ENCODE measurements at places on chromosomes 4 and X. TPM values are rescaled to one million over a fixed set of nuclear protein-coding genes. Genes with fewer than 3 reads are reported as not detected.

GRCh38 chr4:68366600-68366999 is 16.7 kb upstream of the YTHDC1 start:
- H3K36me3 ChIP-seq, result no peaks in the 10 kb centered on the region
- H3K27ac ChIP-seq, result no peak overlapping the region
- H3K4me1 ChIP-seq, result peaks cover 15% of the 10 kb centered on the region
- no peak for DNase-seq
- peaks cover 70% of the 10 kb centered on the region for H3K27me3 ChIP-seq
- no peak overlapping the region for H3K4me3 ChIP-seq

DNA sequence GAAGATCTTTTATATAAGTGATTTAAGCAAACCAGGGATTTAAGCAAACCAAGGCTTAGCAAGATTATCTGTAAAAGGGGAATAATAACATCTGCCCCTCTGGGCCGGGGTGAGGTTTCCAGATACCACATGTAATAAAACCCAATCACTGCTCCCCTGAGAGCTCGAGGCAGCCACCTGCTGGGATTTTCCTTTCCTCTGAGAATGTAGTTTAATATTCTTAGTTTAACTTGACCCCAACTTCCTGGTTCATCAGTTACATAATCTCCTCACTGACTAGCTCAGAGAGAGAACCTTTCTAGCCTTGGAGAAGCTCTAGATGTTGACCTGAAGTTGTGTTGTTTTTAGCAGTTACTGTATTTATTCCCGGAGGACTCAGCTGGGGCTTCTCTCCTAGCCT is 322.4 kb downstream of the ARHGAP10 start:
- H3K4me3 ChIP-seq, result no peak overlapping the region
- H3K27me3 ChIP-seq, result no peaks in the 10 kb centered on the region
- peaks cover 19% of the 10 kb centered on the region for H3K4me1 ChIP-seq
- H3K27ac ChIP-seq, result no peak overlapping the region

DNA sequence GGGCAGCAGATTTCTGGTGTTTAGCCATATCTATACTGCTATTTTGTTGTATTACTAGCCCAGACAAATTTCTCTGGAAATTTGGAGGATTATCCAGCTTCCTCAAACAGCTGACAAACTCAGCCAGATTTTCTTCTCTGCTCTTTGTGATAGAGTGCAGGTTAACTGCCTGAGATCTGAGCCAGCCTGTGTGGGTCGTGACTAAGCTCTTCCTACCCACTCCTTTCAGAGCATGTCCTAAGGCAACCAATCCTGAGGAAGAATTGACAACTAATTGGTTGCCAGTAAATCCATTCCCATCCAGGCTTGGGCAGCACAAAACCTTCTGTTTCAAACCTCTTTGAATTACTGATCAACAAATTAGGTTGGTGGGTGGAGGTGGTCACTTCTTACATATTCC is 2.5 kb upstream of the GABRA2 start:
- no peaks in the 10 kb centered on the region for H3K36me3 ChIP-seq
- H3K27ac ChIP-seq, result no peak overlapping the region
- H3K27me3 ChIP-seq, result peaks cover 48% of the 10 kb centered on the region
- H3K4me1 ChIP-seq, result peaks cover 11% of the 10 kb centered on the region
- no peak overlapping the region for H3K4me3 ChIP-seq

HSFX1 gene
- total RNA-seq, result not detected

- no peak overlapping the region for H3K4me3 ChIP-seq
- no peaks in the 10 kb centered on the region for H3K4me1 ChIP-seq
- DNase-seq, result no peak
- no peaks in the 10 kb centered on the region for H3K36me3 ChIP-seq
Observed at GRCh38 chr4:148216321-148216720, 225.9 kb downstream of the NR3C2 start.

DNA sequence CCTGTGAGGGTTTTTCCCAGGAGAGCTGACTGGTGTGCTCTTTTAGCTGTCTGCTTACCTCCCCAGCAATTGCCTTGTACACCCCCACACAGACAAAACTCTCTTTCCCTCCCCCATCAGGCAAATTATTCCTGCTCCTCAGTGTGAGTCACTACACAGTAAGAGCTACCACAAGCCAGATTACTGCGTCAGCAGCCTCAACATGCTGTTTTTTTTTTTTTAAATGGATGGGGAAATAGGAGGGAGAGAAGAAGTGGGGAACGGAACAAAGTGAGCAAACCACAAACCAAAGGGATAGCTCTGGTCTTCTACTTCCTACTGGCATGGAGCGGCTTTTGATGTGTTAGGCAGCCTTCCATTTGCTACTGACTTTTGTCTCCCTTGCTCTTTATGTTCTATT is 107.5 kb upstream of the ACSL4 start:
- H3K4me1 ChIP-seq, result peaks cover 4% of the 10 kb centered on the region
- DNase-seq, result no peak
- H3K4me3 ChIP-seq, result no peak overlapping the region
- no peaks in the 10 kb centered on the region for H3K36me3 ChIP-seq
- no peak overlapping the region for H3K27ac ChIP-seq
- H3K27me3 ChIP-seq, result no peaks in the 10 kb centered on the region

DNA sequence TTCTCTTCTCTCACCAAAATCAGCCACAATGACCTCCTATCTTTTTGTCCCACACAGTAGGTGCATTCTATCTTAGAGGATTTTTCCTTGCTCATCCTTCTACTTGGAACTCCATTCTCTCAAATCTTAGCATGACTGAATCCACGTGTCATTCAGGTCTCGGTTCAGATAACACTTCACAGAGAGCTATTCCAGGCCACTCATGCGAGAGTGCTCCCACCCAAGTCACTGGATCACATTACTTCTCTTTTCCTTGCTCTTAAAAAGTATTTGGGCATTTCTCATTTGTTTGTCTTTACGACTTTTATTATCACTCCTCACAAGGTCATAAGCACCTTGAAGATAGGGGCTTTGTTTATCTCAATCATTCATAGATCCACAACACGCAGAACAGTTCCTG is 647.5 kb upstream of the TENM3 start:
- H3K36me3 ChIP-seq, result no peaks in the 10 kb centered on the region
- DNase-seq, result no peak
- H3K4me3 ChIP-seq, result no peak overlapping the region
- H3K27ac ChIP-seq, result no peak overlapping the region

DNA sequence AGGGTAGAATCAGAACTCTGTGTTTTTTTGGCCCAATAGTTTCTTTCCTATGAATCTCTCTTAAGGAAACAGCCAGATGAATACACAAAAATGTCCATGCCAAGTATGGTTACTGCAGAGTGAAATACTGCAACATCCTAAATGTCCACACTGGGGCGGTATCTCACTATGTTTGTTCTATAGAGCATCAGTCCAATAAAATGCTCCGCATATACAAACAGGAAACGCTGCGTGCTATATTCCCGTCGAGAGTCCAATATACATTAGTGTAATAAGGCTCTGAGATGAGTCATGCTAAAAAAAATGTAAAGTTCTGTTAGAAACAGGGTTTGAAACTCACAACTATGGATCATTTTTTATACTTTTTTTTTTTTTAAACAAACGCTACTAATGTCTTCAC is 72.9 kb upstream of the ENOX2 start:
- no peak overlapping the region for H3K27ac ChIP-seq
- H3K36me3 ChIP-seq, result no peaks in the 10 kb centered on the region
- peak; percentile 58 for DNase-seq
- no peak overlapping the region for H3K4me3 ChIP-seq
- no peaks in the 10 kb centered on the region for H3K4me1 ChIP-seq

- peaks cover 12% of the 10 kb centered on the region for H3K4me1 ChIP-seq
- no peak overlapping the region for H3K4me3 ChIP-seq
- DNase-seq, result no peak
- H3K27me3 ChIP-seq, result no peaks in the 10 kb centered on the region
- peak overlapping the region; percentile 36 for H3K27ac ChIP-seq
Observed at GRCh38 chr4:15689540-15689939, 7.9 kb downstream of the FAM200B start.

- no peaks in the 10 kb centered on the region for H3K36me3 ChIP-seq
- no peak overlapping the region for H3K4me3 ChIP-seq
- H3K27me3 ChIP-seq, result no peaks in the 10 kb centered on the region
- no peak overlapping the region for H3K27ac ChIP-seq
- DNase-seq, result no peak
Observed at GRCh38 chr4:79739912-79740311, 331.9 kb upstream of the GK2 start.

Measured in GM23338 (cell line).